ENCODE measurements at places on chromosomes 1 and 21.

DNA sequence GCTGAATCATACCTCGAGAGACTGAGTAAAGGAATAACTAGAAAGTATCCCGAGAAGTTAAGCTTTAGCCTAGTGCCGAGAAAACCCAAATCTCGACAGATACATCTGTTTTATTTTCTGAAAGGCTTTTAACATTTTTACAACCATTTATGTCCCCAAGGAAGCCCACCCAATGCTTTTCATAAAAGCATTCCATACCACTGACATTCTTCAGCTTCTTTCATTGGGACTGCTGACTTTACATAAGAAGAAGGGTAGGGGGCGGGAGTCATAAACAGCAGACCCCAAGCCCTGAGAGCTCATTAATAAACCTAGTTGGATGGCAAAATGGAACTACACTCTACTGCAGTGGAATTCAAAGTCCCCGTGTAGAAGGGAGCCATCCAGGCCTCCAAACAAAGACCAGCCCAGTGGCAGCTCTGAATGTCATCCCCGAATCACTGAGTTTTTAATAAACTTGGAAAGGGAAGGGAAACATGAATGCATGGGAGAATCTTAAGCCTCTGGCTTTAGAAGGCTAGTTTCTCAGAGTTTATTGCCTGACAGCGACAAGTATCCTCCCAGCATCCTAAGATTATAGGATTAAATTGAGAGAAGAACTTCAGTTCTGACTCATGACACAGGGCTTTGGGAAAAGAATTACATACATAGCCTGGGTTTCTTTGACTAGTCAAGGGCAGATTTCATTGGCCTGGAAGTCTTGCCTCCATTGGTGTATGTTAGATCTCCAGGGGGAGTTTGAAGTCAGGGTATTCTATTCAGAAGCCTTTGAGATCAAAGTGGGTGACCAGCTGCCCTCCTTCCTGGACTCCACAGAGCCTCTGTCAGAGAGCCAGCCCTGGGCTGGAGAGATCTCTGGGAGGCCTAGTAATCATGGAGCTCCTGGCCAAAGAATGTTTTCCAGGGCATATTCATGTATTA lies 3.7 kb downstream of the ATF3 start:
- DNase-seq, result no peak

DNA sequence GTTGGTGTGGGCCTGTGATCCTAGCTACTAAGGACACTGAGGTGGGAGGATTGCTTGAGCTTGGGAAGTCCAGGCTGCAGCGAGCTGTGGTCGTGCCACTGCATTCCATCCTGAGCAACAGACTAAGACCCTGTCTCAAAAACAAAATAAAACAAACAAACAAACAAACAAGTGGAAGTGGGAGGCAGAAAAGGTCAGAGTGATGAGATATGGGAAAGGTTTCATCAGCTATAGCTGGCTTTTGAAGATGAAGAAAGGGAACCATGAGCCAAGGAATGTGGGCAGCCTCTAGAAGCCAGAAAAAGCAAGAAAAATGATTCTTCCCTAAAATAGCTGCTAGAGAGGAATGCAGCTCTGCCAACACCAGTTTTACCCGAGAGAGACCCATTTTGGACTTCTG lies 10.6 kb upstream of the NUCKS1 start:
- DNase-seq, result no peak

GRCh38 chr1:203351037-203351625 lies at the start of gene FMOD:
FMOD (minus strand) TSS chr1:203351122; CDS start chr1:203348270, 2,852 bp downstream.
- no peak for DNase-seq

DNA sequence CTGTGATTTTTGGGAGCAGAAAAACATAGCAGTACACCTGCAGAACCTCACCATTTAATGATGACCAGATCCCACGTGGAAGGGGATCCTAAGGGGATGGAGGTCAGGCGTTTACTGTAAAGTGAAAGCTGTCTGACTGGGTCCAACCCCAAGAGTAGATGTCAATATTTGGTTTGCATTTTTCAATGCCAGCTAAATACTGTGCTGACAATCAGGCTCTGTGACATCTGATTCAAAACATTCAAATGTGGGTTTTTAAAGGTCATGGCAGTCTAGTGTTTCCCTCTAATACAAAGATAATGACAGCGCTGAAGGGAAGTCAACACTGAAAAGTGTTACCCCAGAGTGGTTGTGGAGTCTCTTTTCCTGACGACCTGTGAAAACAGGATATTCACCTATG lies 68.1 kb downstream of the SPAG17 start:
- no peak for DNase-seq

- DNase-seq, result no peak
Observed at GRCh38 chr1:23122023-23122748, 46.5 kb downstream of the LUZP1 start.

GRCh38 chr1:59738591-59739015 lies 76.1 kb upstream of the HOOK1 start:
- no peak for DNase-seq

DNA sequence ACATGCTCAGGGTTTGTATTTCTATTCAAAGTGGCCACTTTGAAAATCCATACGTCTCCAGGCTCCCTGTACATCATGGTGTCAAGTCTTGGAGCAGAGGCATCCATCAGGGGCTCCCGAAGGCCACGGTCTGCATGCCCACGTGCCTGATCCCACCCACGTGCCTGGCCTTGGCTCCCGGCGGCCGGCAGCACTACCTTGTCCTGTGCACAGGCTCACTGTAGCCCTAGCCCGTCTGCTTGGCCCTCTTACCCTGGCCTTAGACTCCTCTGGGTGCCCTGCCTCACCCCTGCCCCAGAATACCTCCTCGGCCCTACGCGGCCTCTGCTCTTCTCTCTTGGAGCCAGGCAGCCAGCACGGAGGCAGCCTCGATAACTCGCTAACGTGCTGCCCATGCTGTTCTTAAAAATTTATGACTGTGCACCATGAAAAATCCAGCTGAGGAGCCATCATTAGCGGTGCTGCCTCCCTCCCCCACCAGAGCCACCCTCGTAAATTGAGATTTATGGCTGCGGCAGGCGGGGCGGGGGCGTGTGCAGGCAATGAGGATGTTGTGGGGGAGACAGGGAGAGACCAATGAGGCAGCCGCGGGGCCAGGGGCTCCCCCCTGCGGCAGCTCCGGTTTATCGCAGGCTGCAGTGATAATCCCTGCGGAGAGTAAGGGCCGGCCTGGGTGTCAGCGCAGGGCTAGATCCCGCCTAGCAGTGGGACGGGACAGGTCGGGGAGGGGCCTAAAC lies 24.6 kb downstream of the DMAP1 start:
- DNase-seq, result no peak

GRCh38 chr21:42122808-42123207 lies 51.7 kb downstream of the UMODL1 start:
- DNase-seq, result no peak

DNA sequence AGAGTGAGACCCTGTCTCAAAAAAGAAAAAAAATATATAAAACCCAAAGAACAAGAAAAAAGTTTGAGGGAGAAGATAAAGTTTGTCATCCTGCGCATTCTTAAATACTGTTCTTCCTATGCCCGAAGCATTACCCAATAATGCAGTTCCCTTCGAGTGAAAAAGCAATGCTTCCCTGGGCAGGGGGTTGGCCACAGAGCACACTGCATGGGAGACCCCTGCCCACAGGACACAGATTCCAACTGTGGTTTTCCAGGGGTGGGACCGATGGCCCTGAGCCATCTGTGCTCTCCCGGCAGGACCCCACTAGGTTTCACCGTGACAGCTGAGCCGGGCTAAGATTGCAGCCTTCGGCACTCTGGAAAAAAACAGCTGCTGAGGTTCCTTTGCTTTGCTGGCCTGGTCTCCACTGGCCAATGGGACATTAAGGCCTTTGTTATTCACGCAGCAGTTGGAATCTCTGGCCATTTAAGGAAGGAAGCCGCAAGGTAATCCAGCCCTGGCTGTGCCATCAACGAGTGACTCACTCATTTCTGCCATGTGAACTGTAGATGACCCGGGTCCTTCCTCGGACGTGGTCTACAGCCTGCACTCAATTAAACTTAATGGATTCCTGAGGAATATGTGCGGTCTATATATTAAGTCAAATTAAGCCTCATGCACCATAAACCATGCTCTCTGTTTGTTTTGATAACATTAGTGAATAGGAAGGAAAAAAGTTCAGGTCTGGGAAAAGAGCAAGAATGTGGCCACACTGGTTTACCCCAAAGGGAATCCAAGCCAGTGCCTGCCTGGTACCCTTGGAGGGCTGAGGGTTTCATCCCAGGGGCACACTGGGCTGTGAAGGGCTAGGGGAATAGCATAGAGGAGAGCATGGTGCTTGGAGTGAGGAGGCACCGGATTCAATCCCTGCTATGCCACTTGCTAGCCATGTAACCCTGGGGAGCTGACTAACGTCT lies 163.2 kb downstream of the ZBTB18 start:
- no peak for DNase-seq

GRCh38 chr1:166956057-166956850 lies 19.1 kb downstream of the ILDR2 start:
- DNase-seq, result no peak

GRCh38 chr1:42945164-42945563 lies 13.5 kb downstream of the SLC2A1 start:
- DNase-seq, result no peak

DNA sequence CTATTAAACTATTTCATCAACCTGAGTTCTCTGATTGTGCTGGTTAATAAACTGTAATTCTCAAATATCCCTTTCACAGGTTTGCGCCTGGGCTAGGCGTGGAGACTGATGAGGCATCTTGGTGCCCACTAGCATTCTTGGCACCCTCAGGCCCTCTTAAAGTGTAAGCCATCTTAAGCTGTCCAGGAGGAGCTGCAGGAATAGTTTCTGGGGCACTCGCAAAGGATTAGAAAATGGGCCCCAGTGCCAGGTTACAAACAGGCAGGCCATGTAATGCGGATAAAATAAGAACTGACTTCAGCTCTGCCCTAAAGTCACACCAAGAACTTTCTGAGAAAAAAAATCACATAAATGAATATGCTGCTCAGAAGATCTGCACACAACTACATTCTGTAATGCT lies 1.1 kb downstream of the CASQ2 start:
- no peak for DNase-seq

GRCh38 chr1:37647281-37647680 lies 12.6 kb upstream of the RSPO1 start:
- no peak for DNase-seq

- DNase-seq, result no peak
Observed at GRCh38 chr21:39669976-39670661, 57.4 kb downstream of the B3GALT5 start.

DNA sequence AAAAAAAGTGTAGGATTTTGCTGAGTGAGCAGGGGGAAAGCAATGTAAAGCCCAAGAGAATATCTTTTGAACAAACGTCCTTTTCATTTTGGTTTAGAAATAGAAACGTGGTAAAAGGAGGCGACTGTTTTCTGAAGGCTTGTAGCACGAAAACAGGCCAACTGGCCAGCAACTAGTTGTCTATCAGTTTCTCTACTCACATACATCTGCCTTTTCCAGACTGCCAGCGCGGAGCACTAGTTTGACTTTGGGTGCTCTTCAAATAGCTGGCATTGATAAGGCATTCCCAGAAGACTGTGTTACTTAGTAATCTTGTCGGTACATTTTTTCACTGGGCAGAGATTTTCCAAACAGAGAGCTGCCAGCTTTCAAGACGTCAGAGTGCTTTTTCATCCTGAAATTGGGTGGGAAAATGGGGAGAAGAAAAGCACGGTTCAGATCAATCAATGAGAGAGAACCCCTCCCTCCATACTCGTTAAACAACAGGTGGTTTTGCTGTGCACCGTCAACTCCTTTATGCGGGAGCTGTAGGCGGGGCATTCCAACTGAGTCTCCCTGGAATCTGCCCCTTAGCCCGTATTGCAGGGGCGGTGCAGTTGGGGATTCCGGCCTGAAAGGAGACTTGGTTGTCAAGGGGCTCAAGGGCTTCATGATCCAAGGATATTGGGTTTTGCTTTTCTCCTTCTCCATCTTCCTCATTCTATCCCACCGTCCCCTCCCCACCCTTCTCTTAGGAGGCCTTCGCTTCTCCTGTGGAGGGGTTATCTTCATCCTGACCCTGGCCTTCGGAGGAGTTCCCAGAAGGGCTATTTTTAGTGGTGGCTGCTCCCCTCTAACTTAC lies 884 bp upstream of the LRRC8C start:
- DNase-seq, result no peak

- DNase-seq, result no peak
Observed at GRCh38 chr1:196955926-196956325, 12.4 kb downstream of the CFHR2 start.

DNA sequence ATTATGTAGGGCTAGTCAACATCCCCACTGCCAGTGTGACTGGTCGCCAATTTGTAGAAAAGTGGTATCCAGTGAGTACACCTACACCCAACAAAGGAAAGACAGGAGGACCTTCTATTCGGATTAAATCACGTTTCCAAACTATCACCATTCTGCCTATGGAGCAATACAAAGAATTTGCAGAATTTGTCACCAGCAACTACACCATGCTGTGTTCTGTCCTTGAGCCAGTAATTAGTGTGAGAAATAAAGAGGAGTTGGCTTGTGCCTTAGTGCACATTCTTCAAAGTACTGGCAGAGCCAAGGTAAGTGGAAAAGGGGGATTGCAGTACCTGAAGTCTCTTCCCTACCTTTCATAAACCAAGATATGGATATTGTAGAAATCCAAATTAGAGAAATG lies 53.8 kb downstream of the CLEC20A start:
- no peak for DNase-seq

- DNase-seq, result no peak
Observed at GRCh38 chr1:30733493-30733892, 10.1 kb upstream of the MATN1 start.

- no peak for DNase-seq
Observed at GRCh38 chr1:4825800-4826450, 171.5 kb downstream of the AJAP1 start.

DNA sequence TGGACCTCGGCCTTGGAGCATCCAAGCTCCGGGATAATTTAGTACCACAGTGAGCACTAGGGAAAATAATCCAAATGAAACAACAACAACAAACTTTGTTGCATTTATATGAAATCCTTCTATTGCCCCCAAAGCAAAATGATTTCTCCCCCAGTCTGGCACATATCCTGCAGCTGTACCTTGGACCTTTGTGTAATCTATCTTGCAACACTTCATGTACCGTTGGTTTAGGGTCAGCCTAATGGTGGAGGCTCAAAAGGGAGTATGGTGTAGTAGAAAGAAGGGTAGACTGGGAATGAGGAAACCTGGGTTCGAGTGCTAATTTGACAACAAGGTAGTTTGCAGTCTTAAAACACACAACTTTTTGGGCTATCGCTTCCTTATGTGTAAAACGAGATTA lies 12.1 kb downstream of the GREM2 start:
- DNase-seq, result no peak

DNA sequence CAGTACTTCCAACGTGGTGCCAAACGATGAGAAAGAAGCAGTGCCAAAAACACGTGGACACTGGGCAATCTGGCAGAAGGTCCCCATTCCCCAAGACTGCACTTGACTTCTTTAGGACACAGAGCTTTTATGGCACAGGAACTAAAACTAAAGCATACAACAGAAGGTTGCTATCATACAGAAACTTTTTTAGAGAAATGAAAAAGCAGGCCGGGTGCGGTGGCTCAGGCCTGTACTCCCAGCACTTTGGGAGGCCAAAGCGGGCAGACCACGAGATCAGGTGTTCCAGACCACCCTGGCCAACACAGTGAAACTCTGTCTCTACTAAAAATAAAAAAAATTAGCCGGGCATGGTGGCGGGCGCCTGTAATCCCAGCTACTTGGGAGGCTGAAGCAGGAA lies 43.0 kb downstream of the GNB1 start:
- no peak for DNase-seq

All from stimulated activated CD4-positive, alpha-beta T cell treated with anti-CD3 and anti-CD28 coated beads, Interleukin-1b, Interleukin-23, amount 100 ng/mL, for 24 hours (primary cell).